ENCODE measurements at places on chromosomes 2 and 18.

GRCh38 chr2:108324531-108325255, 36.0 kb downstream of the SULT1C2 start:
- DNase-seq, result no peak

DNA sequence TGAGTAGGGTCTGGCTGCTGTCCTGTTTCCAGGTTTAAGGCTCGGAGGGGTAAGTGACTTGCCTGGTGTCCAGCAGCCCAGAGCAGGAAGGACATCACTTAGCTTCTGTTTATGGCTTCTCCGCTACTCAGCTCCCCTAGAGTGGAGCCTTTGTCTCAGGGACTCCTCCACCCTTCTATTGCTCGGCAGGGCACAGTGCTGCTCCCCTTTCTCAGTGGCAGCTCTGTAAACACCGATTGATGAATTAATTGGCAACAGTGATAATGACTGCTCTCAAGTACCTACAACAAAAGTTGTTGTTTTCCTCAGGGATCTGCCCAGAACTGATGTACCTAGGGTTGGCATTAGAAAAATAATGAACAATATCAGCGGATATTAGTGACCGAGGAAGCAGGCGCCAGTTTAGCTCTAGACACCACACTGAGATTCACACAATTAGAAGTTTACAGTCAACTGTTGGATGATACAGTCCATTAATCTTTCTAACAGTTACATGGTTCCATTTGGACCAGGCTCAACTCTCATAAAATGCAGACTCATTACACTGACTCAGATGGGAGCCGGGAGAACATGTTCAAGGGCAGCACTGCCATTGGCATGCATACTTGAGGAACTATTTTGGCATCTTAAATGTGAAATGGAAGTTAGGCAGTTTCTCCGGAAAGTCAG, 265.7 kb downstream of the MTX2 start:
- DNase-seq, result no peak

DNA sequence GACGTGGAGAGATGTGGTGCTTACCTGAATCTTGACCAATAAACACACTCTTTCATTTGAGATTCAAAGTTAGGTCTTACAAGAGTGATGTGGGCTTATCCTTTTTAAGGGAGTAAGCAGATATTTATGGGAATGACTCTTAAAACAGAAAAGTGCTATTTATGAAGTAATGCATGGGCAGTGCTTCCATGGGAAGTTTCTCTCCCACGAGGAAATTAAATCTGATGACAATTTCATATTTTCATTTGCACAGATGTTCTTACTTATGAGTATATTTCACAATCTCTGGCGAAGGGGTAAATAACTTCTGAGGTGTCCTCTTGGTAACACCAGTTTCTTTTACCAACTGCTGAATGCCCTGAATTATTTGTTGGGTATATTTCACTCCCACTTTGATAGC, 21.0 kb downstream of the PNPT1 start:
- no peak for DNase-seq

DNA sequence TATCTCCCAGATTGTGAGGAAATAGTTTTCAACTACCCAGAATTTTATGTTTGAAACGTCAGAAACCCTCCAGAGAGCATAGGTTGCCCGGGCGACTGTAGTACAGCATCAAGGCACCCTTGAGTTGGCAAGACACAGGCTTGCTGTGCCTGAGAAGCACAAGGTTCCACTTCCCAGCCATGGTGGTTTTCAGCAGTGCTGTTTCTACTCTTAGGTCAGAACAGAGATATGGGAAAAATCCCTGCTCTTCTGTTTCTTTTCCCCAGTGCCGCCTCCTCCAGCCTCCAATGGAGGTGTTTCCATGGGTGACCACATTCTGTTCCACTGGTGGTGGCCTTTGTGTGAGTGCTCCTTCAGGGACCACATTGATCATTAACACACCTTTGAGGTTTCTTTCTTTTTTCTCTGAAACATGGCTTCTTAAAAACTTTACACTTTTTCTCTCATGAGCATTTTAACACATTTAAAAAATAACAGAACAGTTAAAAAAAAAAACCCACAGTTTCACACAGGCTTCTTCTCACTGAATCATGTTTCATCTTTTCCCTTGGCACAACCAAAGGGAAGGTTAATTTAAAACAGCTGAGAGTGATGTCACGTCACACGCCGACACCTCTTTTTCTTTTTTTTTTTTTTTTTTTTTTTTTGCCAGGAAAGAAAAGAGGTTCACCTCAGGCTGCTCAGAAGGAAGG, 229.3 kb upstream of the HDAC4 start:
- DNase-seq, result no peak

- no peak for DNase-seq
Measured at GRCh38 chr2:112957511-112957910, 20.3 kb upstream of the IL36G start.

DNA sequence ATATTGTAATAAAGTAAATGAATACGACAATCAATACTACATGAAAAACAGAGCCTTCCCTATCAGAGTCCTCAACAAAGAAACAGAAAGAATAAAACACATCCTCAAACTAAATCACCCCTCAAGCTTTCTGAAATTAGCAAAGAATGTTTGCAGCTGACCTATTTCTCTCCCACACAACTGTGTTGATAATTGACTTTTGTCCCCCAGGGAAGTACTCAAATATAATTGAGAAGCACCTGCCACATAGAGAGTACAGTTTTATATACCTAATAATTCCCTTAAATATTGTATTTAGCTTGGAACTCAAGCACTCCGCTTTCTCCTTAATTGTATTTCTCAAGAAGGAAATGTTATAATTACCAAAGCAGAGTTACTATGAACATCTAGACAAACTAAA, 12.6 kb downstream of the CACNB4 start:
- DNase-seq, result no peak

DNA sequence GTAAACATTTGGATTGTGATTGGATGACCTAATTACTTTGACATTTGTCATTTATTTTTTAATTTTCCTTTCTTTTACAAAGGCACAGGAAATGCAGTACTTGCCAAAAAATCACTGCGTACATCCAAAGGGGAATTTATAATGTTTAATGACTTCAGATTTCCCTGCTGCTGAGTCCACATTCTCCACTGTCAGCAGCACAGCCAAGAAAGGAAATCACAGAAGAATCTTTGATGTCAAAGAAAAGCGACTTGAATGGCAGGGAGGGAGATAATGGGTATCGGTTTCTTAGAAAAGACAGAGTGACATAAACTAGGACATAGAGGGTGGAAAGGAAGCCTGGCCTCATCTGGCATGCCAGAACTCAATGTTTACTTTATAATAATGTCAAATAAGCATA, 41.4 kb upstream of the COPS8 start:
- DNase-seq, result no peak

GRCh38 chr2:16626497-16626896, 39.1 kb downstream of the CYRIA start:
- DNase-seq, result no peak

GRCh38 chr2:46298522-46299353, 1.5 kb downstream of the EPAS1 start:
- DNase-seq, result peak; percentile 51

DNA sequence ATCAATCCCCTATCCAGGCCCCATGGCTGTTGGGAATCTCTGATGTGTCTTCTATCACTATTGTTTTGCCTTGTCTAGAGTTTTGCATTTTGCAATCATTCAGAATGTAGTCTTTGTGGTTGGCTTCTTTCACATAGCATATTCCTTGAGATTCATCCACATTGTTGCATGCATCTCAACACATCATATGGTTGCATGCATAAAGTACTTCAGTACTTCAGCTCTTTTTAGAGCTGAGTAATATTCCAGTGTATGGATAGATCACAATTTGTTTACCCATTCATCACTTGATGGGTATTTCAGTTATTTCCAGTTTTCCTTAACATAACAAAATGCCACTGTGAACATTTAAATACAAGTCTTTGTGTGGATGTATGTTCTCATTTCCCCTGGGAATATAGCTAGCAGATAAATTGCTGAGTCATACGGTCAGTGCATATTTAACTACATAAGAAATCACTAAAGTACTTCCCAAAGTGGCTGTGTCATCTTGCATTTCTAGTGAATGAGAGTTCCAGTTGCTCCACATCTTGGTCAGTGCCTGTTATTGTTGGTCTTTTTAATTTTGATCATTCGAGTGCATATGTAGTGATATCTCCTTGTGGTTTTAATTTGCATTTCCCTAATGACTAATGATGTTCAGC, 138.8 kb downstream of the BCL11A start:
- DNase-seq, result no peak

DNA sequence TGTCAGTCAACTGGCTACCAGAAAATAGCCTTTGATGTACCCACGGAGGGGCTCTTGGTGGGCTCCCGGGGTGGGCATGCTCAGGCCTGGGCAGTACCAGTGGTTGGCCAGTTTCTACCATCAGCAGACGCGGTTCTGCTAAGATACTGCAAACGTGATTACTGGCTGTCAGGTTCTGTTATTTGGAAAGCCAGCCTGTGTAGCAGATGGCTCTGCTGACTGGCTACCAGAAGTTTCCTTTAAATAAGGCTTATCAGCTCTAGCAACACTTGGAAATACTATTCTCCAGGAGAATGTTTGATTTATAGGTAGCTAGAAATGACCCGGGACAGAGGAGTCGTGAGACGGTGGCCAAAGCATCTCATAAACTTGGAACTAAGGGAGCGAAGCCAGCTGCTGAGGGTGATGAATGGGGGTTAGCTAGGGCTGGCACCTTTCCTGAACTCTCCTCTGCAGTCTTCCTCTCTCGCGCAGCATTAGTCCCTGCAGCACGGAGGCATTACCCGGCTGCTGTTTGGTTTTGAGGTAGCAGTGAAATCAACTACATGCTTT, 171.9 kb downstream of the AGAP1 start:
- DNase-seq, result no peak

- no peak for DNase-seq
Measured at GRCh38 chr2:20672201-20672951, 5.4 kb downstream of the GDF7 start.

DNA sequence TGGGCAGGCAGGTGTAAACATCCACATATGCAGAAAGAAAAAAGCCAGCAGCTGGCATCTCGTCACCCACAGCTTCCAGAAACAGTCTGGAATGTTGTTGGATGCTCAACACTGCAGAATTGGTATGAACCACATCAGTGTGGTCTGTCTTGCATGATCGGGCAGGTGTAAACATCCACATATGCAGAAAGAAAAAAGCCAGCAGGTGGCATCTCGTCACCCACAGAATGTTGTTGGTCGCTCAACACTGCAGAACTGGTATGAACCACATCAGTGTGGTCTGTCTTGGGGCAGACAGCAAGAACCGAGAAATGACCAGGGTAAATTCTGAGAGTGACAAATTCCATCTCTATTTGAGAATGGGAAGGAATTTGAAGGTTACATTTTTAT, 39.6 kb downstream of the DOCK10 start:
- peak; percentile 57 for DNase-seq

DNA sequence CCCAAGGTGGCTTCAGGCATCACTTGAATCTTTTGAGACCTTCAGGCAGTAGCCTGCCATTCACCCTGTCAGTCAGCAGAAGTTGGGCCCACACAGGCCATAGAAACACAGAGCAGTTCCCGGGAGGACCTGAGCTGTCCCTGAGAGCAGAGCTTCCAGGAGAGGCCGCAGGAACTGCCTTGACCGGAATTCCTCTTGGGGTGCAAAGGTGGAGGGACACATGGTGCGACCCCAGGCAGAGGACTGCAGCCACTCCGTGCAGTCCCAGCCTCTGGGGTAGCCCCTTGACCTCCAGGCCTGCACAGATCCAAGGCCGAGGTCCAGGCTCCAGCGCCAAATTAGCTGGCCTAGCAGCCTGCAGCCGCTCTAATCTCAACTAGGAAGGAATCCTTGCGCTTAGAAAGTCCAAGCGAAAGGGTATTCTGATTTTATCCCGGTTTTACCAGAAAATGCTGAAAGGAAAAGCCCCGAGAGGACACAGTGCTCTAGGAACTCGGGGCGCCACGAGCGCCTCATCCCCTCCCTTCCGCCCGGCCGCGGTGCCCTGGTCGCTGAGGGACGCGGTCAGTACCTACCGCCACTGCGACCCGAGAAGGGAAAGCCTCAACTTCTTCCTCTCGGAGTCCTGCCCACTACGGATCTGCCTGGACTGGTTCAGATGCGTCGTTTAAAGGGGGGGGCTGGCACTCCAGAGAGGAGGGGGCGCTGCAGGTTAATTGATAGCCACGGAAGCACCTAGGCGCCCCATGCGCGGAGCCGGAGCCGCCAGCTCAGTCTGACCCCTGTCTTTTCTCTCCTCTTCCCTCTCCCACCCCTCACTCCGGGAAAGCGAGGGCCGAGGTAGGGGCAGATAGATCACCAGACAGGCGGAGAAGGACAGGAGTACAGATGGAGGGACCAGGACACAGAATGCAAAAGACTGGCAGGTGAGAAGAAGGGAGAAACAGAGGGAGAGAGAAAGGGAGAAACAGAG, 5.4 kb downstream of the SIX2 start:
- DNase-seq, result no peak

DNA sequence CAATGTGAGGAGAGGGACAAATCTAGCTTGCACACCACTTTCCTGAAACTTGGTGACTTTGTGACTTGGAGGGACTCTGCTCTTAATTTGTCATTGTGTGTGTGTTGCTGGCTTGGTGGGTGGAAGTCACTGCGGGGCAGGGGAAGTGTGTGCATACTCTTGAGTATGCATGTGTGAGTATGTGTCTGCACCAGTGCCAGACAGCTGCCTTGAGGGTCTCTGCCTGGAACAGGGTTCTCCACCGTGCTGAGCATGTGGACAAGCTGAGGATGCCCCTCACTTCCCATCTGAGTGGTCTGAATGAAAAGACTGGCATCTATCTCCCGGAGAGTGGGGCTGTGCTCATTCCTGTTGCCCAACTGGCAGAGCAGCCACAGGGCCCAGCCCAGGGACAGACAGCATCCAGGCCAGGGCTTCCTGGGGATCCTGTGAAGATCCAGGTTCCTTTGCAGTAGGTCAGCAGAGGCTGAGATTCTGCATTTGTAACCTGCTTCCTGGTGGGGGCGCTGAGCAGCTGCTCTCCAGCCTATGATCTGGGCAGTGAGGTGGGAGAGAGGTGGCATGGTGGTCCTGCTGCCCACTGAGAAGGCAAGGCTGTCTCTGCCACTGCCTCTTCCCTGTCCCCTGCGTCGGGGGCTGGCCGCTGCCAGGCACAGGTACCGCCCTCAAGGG, 138.9 kb upstream of the HAAO start:
- no peak for DNase-seq

DNA sequence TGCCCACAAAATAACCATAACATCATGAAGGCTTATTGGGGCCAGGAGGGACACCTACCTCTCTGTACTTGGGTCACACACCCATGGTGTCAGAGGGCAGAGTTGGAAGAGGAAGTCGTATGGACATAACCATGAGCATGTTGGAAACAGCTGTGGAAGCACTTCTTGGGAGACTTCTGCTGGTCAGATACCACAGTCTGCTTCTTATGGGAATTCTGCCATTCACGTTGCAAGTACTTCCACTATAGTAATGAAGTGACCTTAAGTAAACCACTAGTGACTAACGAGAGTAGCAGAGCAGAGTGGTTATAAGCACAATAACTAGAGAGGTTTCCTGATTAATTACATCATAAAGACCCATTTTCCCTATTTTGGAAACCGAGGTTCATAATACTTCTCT, 61.1 kb upstream of the TFPI start:
- no peak for DNase-seq
